Motor neuron (in vitro differentiated cells): ENCODE measurements at places on chromosomes 7 and 10.
A peak's percentile ranks its signal among the peaks of the same experiment; 100 is the strongest.

DNA sequence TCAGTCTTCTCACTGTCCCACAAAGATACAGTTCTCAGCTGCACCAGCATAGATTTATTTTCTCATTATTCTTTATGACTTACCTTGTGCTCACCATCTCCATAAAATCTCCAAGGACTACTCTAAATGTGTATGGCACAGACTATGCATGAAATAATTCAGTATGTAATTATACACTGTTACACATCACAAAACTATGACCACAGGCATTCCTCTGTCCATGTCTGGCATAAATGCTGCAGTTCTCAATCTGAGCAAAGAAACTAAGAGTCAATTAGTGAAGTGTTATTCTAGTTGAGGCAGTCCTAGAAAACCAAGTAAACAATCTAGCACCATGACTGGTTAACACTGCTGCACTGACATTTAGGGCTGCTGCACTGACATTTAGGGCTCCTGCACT, 2.7 kb downstream of the CYCS start:
- no peak for ATAC-seq

DNA sequence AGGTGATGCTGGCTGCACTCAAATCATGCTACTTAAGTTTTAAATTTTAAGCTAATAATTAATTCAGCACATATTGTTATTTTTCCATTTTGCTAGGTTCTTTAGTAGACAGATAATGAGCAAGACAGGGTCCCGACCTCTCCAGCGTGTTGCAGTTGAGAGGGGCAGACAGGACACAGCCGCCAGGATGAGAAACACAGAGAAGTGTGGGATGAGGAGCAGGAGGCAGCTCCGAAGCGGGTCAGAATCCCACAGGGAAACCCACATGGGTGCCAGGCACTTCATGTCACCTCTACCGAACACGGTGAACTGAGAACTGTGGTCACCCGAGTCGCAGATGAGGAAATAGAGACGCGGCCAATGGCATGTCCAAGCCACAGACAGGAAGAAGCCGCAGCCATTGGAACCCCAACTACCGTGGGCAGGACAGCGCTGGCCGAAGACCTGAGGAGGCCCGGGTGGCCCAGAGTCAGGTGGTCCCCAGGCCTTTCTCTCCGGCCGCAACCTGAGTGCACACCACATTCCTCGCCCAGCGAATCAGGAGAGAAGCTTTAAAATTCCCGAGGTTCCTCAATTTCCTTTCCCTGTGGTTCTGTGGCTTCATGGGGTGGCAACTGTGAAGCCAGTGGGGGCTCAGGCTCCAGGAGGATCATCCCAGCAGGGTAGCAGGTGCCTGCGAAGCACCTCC, 213.0 kb downstream of the DNAJB6 start:
- ATAC-seq = no peak

DNA sequence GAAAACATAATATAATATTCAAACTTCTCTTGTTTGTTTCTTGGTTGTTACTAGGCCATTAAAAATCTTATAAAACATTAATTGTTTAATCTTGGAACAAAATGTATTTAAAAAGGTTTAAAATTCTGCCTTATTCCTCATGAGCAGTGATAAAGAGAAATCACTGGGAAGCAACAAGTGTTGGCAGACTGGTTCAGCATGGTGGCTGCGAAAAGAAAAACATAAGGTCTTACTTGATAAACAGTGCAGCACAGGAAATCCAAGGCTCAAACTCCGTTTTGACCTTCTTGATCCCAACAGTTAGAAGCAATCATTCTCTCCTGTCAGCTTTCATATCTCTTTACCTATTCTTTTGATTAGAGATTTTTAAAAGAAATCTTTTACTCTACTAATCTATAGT, 530.8 kb downstream of the CNTNAP2 start:
- no peak for ATAC-seq

DNA sequence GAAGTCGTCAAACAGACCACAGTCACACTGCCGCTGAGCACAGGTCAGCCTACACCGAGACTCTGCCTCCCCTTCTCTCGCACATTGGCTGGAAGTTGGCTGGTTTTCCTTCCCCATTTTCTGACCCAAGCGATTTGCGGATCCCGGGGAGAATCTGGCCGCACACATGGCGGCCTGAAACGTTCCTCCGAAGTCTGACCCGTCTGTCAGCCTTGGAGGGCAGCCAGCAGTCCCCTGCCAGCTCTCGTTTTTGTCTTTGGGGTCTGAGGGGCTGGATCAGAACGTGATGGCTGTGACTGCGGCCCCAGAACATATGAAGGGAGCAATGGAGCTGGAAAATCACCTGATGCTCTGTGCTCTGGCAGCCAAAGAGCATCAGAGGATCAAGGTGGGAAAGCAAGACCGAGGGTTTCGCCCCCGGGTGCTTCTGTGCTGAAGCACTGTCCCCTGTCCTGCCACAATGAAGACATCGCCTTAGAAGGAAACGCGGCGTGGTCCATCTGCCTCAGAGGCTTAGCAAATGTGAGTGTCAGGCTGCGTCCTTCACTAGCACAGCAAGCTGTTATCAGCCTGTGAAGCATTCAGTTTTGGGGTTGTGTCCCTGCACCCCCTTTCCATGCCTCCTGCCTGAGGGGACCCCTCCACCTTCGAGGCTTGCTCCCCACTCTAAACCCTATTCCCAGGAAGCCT, 119.3 kb upstream of the SHH start:
- ATAC-seq = no peak

DNA sequence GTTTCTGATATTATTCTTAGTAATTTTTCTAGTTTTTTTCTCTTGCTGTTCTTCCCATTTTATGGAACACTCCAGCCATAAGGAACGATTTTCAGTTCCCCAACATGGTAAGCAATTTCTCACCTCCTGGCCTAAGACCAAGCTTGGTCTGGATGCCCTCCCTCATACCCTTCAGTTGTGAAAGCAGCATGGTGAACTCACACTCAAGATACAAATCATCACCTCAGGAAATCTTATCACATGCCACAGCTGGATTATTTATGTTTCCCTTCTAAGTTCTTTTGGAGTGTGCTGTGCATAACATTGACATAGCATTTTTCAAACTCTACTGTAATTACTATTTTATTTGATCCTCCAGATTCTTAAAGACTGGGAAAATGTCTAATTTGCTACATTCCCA, 216.6 kb downstream of the AGMO start:
- ATAC-seq = no peak

DNA sequence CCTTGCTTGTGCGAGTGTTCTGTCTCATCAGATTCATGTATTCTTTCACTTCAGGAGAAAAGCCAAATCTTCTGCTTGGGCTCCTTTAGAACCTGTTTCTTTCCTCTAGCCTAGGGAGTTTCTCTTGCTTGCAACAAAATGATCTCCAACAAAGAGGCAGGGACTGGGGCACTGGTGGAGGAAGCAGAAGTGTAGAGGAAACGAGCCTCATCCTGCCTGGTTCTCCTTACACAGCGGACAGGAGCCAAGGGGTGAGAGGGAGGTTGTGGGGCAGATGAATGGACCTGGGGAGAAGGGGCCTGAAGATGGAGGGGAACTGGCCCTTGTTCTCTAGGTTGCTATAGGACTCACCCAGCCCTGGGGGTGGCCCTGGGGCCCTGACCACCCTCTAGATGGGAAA, 141.1 kb downstream of the PKD1L1 start:
- ATAC-seq = no peak

GRCh38 chr7:21131897-21132296, 296.0 kb upstream of the SP4 start:
- no peak for ATAC-seq

GRCh38 chr7:44325201-44325671, at the start of gene CAMK2B:
Gene CAMK2B (minus strand): TSS chr7:44325594. CDS start chr7:44325421, 173 bp downstream.
- peak; percentile 77 for ATAC-seq

DNA sequence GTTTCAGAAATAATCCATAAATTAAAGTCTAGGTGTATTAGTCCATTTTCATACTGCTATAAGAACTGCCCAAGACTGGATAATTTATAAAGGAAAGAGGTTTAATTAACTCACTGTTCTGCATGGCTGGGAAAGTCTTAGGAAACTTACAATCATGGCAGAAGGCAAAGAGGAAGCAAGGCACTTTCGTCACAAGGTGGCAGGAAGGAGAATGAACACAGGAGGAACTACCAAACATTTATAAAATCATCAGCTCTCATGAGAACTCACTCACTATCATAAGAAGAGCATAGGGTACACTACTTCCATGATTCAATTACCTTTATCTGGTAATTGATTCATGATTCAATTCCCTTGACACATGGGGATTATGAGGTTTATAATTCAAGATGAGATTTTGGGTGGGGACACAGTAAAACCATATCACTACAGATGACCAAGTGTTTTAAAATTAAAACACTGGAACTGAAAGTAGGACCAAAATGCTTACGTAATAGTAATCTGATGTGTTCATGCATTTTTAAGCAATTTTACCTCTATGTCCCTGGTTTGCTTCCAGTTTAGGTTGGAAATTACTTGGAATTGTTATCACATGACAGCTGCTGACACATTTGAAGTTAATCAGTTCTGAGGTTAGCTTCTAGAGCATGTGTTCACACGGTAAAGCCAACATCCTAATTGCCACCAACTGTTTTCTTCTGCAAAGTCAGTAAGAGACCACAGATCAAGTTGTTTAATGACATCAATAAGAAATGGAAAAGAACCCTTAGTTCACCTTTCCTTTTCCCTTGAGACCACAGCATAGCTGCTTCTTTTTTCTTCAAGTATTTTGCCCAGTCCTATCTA, 48.4 kb upstream of the SEMA3C start:
- ATAC-seq = no peak

DNA sequence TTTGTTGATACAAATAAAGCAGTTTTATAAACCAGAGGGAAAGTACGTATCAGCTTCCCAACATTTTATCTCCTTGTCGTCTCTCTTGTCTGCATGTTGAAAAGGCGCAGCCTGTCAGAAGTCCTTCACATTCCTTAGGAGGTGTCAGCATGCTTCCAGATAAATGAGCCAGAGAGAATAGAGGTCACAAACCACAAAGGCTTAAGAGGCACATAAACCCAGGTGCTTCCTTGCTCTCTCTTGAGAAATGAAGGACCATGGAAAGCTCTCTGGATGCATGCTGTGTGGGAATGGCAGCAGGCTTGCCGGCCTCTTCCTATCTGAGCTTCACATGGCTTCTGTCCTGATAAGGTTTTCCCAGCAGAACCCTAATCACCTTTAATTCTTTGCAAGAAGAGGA, 448.5 kb downstream of the XPNPEP1 start:
- ATAC-seq = no peak

DNA sequence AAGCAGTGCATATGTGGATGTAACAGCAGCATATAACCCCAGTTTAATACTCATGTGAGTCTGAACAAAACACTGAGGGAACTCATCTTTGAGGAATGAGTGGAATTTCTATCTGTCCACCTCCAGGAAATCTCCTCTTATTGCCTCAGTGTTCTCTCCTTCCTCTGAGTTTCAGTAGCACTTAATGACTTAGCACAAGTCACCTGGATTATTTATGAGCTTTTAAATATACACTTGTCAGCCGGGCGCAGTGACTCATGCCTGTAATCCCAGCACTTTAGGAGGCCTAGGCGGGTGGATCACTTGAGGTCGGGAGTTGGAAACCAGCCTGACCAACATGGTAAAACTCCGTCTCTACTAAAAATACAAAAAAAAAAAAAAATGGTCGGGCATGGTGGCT, 4.3 kb downstream of the LRRC20 start:
- ATAC-seq = peak; percentile 9

DNA sequence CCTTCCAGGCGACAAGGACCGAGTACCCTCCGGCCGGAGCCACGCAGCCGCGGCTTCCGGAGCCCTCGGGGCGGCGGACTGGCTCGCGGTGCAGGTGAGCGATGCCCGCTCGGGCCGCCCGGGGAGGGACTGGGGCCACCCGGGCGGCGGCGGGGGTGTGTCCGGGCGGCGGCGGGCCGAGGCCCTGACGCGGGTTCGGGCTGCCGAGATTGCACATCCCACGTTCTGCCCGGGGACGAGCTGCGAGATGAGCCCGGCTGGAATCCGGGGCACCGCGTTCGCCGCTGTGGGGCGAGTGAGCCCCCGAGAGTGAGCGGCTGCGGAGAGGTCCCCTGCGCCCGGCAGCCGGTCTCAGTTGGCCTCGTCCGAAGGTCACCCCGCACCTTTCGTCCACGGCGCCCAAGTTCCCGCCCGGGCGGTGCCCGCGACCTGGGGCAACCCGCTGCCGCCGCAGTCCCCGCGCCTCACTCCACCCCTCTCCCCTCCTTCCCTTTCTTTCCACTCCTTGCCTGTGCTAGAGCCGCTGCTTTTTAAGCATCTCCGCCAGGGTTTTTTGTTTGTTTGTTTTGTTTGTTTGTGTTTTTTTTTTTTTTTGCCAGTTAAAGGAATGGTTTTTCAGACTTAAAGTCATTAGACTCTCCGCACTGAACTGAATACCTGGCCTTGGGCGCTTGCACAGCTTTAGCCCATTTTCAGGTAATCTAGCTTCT, 515 bp downstream of the RALA start:
- ATAC-seq = peak; percentile 42

GRCh38 chr10:30432622-30433305, 1.2 kb upstream of the MAP3K8 start:
- ATAC-seq = no peak

DNA sequence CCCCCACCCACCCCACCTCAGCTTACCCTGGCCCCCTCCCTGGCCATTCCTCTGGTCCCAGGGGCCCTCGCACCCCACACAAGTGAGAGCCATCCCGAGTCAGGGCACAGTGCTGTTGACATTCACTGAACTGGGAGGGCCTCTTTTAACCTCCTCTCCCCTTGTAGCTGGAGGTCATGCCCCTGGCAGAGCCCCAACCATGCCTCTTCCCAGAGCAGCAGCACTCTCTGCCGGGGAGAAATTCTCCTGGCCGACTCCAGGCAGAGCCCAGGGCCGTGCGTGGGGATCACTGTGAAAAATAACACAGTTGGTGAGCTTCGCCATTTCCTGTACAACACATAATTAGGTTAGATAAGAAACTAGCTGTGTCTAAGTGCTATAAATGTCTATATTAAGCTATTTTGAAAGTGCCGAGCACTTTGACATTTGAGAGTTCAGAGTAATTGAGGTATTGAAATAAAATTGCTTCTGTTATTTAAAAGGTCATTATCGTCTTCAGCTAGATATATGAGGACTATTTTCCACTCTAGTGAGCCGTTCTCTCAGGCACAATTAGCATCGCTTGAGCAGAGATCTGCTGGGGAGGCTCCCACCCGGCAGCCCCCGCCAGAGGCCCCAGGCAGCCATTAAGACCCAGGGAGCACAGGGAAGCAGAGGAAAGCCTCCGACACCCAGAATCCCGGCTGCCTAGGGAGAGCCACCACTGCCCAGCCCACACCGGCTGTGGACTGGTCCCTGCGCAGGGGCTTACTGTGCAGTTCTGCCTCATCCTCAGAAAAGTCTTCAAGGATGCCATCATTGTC, 62.4 kb upstream of the LRRC18 start:
- no peak for ATAC-seq

DNA sequence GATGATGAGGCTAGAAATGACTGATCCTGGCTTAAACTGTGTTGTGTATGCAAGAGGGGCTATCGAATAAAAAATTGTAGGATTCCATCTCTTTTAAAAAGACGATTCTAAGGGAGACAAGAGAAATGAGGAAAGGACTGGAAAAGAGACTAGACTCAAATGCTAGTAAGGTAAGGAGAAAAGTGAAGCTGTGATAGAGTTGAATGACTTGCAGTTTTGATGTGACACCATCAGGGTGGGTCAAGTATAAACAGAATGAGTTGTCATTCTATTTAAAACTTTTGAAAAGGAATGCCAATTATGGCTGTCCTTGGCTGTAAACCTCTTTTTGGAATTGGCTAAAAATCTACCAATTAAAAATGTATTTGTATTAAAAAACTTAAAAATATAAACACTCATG, 184.5 kb upstream of the PHF14 start:
- no peak for ATAC-seq
